ENCODE measurements at places on chromosomes 3 and 15. TPM values are rescaled to one million over a fixed set of nuclear protein-coding genes. Genes with fewer than 3 reads are reported as not detected.

Gene ABI3BP
- 207 TPM for total RNA-seq

Gene ZCWPW2
- 0.96 TPM for total RNA-seq

Gene GABRB3
- 3.2 TPM for total RNA-seq

Gene CACNA1D
- total RNA-seq: 47.2 TPM

Gene PEX5L
- 0.78 TPM for total RNA-seq

Gene EFHB
- total RNA-seq: 0.90 TPM

Gene CRYGS
- 3.8 TPM for total RNA-seq

Gene SHISA5
- total RNA-seq: 163 TPM

Gene LRRIQ4
- 0.29 TPM for total RNA-seq

DNA sequence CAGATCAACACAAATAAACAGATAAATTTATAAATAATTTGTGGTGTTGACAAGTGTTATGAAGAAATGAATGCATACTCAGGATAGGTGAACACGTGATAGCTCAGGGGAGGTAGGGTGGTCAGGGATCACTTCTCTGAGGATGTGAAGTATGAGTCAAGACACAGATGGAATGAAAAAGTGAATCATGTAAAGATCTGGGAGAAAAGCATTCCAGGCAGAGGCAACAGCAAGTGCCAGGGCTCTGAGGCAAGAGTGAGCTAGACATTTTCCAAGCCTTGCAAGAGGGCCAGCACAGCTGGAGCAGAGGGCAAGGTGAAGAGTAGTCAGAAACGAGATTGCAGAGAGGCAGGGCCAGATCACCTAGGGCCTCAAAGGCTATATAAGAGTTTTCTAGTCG is 177.8 kb downstream of the WNT5A start:
- no peak for DNase-seq

DNA sequence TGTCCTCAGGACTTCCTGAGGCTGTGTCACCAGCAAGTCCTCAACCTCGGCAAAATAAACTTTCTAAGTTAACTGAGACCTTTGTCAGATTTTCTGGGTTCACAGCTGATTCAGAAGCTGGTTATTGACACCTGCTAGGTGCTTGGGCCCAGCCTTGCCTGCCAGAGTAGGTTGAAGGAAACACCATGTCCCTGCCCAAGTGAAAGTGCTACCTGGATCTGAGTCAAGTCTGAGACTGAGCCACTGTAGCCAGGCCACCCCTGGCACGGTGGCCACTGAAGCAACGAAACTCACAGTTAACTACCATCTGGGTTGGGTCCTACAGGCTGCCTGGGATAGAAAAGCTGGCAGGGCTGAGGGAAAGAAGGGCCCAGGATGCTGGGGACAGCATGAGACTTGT is 8.2 kb downstream of the HYAL2 start:
- DNase-seq: peak; percentile 71

GRCh38 chr3:71873093-71873611 is 88.2 kb upstream of the PROK2 start:
- DNase-seq: no peak

DNA sequence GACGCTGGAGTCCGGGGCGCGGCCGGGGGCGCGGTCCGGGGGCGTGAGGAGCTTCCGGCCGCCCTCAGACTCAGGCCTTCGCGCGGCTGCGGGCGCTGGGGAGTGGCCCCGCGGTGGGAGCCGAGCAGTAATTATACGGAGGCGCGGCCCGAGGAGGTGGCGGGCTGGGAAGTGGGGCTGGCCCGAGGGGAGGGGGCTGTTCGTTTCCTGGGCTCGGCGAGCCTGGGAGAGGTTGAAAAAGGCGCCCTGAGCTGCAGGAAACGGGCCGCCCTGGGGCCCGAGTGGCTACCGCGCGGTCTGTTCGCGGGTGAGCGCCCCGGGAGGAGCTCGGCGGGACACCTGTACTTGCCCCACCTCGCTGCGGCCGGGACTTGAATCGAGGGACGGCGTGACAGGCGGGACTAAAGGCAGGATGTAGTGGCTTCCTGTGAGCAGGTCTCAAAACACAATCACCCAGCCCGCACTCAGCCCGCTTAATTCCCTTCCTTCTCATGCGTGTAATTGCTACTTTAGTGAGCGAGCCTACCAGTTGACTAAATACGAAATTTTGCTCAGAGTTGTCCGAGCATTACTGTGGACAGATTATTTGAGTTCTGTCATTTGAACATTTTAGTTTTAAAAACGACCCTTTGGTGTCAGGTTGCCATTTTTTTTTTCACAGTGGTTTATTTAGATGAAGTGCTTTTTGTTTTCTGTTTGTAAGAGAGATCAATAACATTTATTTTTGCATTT is 860 bp downstream of the RASA2 start:
- DNase-seq: peak; percentile 92

DNA sequence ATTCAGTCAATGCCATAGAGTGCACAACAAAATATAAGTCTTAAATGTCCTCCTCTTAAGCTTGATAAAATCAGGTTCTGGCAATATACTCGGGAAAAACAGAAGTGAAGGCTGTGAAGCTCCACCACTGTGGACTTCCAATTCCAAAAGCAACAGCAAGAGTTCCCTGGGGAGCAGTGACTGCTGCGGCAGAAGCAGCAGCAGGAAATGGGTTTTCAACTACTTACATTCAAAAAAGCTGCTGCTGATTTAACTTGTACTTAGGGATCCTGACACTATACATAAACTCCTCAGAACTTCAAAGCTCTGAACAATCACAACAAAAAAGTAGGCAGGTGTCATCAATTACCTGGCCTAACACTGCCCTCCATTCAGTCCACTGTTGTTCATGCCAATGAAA is 4.7 kb downstream of the CEP152 start:
- DNase-seq: no peak

DNA sequence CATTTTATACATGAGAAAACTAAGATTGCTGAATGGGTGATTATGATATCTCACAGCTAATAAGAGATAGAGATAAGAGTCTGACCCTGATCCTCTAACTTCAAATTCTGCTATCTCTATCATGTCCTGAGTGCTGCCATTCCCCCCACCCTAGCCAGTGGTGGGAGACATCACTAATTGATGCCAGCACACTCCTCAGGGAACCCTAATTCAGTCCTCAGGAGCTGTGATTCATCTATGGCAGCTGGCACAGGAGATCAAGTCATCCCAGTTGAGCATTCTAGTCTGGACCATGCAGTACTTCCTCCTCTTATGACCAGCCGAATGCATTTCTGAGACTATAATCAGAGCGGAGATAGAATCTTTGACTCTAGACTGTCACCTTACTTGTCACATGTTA is 71.9 kb downstream of the SYNM start:
- DNase-seq: no peak

- DNase-seq: no peak
Measured at GRCh38 chr3:63034101-63034500, 158.9 kb upstream of the CADPS start.

DNA sequence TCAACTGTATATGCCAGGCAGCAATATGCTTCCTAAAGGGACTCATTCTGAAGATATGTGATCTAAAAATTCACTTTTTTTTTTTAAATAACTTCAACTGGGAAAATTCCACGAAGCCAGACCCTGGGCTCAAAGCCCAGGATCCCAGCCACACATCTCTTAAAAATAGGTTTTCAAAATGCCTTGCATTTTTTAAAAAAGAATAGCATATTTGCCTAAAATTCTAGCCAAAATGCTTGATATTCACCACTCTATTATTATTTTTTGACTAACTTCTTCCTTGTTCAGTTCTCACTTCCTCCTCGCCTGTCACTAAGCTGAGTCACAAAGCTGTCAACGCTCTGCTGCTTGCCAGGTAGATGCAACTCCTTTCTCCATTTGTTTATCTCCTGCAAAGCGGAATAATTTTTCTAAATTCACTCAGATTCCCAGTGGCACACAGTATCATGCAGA is 28.0 kb upstream of the VGLL4 start:
- DNase-seq: no peak

- no peak for DNase-seq
Measured at GRCh38 chr3:37772773-37773354, 88.8 kb upstream of the CTDSPL start.

DNA sequence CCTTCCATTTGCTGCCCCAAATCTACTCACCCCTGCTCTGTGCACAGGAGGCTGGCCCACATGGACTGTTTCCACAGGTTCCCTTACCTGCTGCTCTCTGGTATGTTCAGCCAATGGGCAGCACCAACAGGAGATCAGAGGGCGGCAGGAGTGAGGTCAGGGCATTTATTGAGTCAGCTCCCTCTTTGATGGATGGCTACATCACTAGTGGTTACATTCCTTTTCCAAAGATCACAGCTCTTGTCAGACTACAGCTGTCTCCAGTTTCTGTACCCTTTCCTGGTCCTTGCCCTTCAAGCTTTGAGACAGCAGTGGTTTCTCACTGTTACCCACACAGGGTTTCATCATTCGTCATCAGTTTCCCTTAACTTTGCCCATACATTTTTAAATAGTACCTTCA is 325.1 kb downstream of the SUCLG2 start:
- DNase-seq: no peak

DNA sequence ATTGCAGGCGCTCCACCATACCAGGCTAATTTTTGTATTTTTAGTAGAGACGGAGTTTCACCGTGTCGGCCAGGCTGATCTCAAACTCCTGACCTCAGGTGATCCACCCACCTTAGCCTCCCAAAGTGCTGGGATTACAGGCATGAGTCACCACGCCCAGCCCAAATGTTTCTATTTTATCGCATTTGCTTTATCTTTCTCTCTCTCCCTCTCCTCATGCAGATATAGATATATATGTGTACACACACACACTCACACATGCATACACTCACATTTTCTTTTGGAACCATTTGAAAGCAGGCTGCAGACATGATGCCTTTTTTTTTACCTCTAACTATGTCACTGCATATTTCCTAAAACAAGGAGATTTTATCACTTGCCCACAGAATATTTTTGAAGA is 7.3 kb upstream of the MCCC1 start:
- DNase-seq: no peak

DNA sequence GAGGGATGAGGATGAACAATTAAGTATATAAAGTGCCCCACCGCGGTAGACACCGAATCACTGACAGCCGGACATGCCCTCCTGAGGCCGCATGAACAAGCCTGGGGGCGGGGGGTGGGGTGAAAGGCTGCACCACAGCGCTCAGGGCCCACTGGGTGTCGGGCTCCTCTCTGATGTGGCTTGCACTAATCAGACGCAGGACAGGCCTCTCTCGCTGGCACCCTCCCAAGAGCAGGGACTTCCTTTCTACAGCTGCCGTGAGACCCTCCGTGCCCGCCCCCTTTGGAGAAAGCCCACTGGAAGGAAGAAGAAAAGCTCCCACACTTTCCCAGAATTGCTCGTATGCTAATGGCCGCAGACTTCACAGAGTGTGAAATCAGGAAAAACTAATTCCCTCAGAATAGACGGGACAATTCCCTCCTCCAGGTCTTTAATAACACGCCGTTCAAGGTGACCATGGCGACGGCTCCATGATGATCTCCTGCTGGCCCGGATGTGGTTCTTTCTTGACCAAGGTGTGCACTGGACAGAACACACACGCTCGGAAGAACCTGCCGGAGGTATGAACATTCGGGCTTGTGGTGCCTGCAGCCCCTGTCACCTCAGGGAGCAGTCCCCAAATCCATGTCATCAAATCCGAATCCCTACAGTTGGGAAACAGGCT is 32.0 kb downstream of the IQSEC1 start:
- DNase-seq: no peak

GRCh38 chr3:61807865-61808276 is 246.5 kb downstream of the PTPRG start:
- DNase-seq: no peak

DNA sequence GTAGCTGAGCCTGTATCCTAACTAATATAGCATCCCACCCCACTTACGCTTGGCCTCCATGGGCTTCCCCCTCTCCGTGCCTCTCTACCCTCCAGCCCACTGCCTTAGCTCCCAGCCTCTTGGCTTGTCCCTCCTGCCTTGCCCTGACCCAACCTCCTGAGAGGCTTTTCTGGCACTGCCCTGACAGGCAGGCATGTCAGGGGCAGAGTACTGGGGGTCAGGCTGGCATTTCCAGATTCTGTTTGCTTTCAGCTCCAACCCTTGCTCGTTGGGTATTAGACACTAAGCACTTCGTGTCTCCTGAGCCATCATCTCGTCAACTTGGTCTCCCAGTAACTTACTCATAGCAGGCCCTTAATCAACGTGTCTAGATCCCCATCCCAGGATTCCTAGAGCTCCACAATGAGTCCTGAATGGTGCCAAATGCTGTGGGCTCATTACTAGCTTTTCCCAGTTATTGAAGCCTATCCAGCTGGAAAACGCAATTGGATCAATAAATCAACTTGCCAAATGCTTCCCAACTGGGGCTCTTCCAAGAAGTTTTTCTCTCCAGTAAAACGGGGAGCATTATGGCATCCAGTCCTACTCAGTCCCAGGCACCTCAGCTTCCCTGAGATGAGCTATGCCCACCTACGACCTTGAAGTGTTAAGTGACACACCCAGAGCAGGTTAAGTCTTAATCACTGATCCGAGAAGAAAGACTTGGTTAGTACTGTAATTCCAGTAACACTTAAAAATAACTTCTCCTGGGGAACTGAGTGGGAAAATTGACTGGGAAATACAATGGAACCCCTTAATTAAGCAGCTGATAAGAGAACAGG is 78.5 kb upstream of the DLG1 start:
- no peak for DNase-seq

- no peak for DNase-seq
Measured at GRCh38 chr3:47406762-47407149, 25.9 kb downstream of the PTPN23 start.

DNA sequence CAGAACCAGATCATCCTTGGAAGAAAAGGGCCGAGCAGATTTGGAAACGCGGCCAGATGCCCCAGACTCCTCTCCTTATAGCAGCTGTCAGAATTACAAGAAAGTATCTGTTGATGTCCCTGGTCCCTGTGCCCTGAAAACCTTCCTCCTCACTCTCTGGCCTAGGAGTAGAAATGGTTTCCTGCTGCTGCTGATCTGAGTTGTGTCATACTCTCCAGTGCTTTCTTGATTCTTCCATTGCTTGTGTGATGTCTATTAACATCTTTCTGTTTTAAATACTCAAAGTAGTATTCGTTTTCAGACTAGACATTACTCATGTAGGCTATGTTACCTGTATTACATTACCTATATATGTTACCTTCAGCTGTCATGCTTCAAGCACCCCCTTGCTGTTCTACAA is 26.8 kb upstream of the HERC1 start:
- DNase-seq: no peak

- DNase-seq: no peak
Measured at GRCh38 chr3:62835554-62836236, 39.5 kb downstream of the CADPS start.

DNA sequence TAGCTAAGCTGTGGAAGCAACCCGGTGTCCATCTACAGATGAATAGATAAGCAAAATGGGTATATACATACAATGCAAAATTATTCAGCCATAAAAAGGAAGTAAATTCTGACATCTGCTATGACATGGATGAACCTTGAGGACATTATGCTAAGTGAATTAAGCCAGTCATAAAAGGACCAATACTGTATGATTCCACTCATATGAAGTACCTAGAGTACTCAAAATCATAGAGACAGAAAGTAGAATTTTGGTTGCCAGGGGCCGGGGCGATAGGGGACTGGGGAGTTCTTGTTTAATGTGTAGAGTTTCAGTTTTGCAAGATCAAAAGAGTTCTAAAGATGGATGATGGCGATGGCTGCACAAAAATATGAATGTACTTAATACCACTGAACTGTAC is 10.3 kb downstream of the EID1 start:
- no peak for DNase-seq

- DNase-seq: no peak
Measured at GRCh38 chr15:101441696-101442095, 47.8 kb downstream of the PCSK6 start.

All from upper lobe of right lung (tissue), 1 donor.